Stimulated activated CD8-positive, alpha-beta memory T cell treated with anti-CD3 and anti-CD28 coated beads, Interleukin-15, amount 100 ng/mL, for 48 hours (primary cell): ENCODE measurements at places on chromosomes 6 and 20.

GRCh38 chr6:131979515-131980337 is 28.6 kb upstream of the CCN2 start:
- no peak for DNase-seq

DNA sequence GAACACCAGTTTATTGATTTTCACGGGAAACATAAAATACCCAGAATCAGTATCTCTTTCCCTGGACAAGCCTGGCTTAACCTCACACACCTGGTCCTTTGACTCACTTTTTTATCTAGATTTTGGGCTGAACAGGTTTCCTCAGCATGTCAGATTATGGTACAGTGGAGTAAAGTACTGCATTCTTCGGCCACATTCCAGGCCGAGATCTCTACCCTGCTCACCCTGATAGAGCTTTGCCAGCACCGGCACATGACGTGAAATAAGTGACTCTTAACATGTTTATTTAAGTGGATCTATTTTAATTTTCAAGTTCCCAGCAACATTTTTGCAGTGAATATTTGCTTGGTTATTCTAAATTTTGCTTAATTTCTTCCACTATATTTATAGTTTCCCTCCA is 79.0 kb upstream of the POPDC3 start:
- no peak for DNase-seq

- DNase-seq, result no peak
These were observed 52.5 kb downstream of the ATG5 start for GRCh38 chr6:106273087-106273486.

DNA sequence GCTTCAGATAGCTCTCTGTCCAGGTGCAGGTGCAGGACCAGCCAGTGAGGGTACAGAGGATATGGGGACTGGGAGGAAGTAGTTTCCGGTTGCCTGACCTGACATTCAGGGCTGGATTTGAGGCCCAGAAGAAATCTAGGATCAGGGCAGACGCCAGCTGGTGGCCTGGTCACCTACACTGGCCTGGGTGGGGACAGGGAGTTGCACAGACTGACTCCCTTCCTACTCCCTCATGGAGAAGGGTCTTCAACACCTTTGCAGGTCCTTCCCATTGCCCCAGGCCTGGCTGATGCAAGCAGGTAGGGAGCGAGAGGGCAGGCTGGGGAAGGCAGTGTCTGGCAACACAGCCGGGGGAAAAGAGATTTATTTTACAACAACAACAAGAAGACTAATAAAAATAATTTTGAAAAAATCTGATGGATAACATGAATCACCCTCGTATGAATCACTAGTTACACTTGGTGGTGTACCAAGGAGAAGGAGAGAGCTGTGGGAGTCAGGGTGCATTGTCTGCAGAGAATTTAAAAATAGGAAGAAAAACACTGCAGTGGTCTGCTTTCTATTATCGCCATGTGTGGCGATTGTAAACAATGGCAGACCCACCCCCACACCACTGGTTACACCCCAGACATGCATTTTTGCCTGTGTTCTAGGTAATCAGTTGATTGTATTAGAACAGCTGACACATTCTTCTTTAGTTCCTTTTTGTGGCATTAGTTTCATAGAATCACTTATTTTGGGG is 62.3 kb upstream of the SNX9 start:
- no peak for DNase-seq

GRCh38 chr6:36738108-36738507 is 40.5 kb downstream of the RAB44 start:
- DNase-seq, result no peak

DNA sequence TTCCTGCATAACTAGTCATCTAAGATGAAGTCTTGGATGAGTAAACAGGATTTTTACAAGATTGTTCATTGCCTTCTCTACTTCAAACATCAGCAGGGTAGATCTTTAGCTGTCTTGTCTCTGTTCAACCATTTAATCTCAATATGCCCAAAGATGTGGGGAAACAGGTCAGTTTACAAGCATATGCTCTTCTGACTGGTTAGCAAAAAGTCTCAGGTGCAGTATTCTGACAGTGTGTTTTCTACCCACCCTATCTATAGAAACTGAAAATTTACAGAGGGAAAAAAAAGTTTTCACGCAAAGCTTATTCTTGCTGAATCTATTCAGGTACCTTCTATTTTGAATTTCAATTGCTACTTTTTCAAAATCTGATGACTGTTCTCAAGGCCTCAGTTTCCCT is 29.0 kb downstream of the MAP3K5 start:
- DNase-seq, result no peak

DNA sequence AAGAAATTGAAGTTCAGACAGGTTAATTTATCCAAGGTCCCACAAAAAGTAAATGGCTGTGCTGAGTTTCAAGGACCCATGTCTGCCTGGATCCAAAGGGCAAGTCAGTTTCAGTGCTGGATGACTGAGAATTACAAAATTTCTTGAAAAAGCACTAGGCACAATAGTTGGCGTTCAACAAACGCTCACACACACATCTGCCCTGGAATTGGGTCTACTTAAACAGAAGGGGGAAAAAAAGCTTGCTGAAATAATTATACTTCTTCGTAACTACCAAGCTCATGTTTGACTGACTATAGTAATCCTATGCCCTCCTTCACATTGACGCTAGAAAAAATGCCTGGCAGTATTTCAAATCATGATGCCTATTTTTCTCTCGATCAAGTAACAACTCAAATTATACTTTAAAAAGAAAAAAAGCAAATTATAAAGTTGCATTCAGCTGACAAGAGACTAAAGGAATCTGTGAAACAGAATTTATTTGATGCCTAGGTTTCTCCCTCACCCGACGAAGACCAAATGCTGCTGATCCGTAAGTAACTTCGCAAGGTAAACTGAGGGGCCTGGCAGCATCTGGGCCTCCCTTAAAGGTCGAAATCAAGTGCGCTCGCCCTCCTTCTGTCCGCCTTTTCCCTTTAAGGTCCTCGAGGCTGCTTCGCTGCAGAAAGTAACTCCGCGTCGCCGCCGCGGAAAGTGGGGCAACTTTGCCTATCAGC is 650 bp upstream of the CD2AP start:
- no peak for DNase-seq
